ENCODE measurements at places on chromosomes 5 and 9.

DNA sequence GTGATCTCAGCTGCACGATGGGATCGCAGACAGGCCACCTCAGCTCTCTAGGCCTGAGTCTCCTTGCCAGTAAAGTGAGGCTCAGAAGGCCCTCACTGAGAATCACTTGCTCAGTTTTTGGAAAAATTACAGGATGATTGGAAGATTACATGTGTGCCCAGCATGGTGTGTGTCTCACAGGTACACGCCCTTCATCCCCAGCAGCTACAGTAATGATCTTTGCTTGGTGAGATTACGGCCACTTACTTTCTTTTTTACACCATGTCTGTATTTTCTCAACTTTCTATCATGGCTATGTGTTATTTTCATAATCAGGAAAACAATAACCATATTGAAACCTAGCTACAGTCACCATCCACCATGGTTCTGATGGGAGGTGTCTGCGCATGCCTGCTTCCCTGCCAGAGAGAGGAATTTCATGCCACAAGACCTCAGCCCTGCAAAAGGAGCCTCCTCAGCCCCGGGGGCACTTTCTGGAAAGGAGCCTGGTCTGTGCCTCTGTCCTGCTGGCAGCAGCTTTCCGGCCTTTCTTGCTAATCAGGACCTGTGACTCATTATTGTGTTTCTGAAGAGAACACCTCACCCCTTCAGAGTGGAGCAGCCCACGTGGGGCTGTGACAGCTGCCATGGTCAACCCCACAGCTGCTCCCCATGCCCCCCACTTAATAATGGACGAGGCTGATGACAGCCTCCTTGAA is 64.2 kb upstream of the OLFM1 start:
- no peak for DNase-seq

- DNase-seq = peak; percentile 9
Measured at GRCh38 chr5:37723162-37723961, 116.5 kb downstream of the GDNF start.

DNA sequence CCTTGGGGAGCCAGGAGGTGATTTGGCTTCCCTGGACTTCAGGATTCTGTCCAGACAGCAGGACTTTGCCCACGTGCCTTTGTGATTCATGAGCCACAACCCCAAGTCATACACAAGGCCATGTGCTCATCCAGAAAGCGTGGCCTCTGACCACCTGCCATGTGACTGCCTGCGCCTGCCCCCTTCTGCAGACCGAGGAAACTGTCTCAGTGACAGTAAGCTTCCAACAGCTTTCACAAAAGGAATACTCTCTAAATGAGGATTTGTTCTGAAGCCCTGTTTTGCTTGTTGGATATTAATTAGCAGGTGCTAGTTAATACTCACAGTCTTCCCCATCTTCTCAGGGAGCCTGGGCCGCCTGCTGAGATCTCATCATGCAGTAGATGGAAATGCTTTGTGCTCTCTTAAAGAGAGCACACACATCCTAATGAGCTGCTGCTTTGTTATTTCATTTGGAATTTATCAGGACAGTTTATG is 36.9 kb upstream of the ANGPTL2 start:
- peak; percentile 77 for DNase-seq

DNA sequence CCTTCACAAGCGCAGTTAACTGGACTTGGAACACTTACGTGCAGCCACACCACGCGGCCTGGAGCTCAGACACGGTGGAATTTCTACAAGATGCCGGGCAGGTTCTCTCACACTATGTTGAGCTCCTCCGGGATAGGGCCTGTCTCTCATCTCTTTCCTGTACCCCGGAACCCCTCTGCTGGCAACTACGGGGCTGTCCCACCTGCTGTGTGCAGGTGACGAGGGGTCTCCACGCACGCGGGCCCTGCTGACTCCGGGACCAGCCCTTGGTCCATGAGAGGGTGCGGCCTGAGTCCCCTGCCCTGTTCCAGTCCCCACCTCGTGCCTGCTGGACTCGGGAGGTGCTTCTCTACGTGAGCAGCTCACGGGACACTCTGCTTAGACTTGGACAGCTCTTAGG is 40.1 kb downstream of the SLC6A3 start:
- DNase-seq = no peak

DNA sequence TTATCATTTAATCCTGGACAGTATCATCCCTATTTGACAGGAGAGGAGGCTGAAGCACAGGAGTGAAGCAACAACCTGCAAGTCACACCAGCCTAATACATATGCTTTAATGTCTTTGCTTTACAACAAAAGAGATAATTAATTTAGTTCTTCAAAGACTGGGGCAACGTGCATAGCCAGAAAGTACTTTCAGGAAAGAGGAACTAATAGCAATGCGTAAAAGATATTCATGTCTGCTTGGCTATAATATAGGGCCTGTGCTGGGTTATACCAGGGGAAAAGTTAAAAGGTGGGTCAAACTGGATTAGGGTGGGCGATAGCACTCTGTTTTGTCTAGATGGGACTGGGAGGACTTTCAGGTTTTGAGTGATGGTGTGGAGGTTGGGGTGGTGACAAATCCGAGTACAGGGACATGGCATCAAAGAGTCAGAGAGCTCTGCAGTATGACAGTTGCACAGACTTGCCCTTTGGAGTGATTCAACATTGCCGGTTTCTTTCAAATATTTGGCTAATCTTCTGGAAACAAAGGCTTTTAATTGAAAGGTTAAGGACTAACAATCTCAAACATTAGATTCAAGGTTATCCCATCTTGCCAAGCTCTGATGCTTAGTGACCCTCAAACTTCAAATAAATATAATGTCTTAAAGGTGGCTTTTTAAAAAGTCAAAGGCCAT is 11.9 kb downstream of the DAB2 start:
- DNase-seq = no peak

GRCh38 chr5:102583276-102584124 is 84.7 kb upstream of the SLCO6A1 start:
- peak; percentile 14 for DNase-seq

- DNase-seq = no peak
Measured at GRCh38 chr5:56095579-56096102, 100.9 kb upstream of the IL6ST start.

- peak; percentile 6 for DNase-seq
Measured at GRCh38 chr5:81856948-81857928, 106.3 kb upstream of the SSBP2 start.

DNA sequence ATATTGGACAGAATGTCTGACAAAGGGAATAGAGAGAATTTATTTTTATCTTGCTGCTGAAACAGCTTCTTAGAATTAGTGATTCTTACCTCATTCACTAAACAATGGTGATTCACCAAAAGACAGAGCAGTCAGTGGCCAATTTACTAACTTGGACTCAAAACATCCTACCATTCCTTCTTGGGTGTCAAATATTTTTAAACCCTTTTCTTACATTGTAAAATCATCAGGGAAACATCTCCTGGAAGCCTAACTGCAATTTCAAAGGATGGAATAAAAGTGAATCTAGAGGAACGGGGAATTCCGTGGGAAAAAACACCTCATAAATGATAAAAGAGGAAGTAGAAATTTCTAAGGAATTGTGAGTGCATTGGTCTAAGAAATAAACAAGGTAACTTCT is 97.7 kb downstream of the LHFPL2 start:
- DNase-seq = no peak

GRCh38 chr5:160545832-160546231 is 124.2 kb downstream of the PTTG1 start:
- no peak for DNase-seq

DNA sequence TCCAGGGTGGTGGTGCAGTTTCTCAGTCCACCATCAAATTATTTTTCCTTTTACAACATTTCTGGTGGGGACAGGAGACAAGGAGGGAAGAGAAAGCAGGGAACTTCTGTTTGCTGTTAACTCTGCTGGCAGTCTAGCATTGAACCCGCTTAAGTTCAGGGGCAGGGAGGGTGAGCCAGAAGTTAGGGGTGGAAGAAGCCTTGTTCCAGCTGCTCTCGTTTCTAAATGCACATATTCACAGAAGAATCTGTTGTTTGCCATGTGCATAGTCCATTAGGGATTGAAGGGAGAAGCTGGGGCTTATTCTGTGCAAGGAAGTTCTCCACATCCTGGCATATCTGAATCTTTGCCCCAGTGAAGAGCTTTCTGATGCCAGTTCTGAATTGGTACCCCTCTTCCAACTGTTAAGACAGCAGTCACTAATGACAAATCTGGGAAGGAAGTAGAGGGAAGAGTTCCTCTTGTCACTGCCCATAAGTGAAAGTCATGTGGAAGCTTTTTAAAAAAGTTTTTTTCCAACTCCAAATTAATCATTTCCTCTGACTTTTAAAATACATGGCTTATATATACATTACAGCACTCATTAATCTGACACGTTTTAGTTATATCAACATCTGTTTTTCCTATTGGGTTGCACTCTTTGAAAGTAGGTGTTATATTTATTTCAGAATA is 32.6 kb upstream of the ACOT12 start:
- DNase-seq = no peak

DNA sequence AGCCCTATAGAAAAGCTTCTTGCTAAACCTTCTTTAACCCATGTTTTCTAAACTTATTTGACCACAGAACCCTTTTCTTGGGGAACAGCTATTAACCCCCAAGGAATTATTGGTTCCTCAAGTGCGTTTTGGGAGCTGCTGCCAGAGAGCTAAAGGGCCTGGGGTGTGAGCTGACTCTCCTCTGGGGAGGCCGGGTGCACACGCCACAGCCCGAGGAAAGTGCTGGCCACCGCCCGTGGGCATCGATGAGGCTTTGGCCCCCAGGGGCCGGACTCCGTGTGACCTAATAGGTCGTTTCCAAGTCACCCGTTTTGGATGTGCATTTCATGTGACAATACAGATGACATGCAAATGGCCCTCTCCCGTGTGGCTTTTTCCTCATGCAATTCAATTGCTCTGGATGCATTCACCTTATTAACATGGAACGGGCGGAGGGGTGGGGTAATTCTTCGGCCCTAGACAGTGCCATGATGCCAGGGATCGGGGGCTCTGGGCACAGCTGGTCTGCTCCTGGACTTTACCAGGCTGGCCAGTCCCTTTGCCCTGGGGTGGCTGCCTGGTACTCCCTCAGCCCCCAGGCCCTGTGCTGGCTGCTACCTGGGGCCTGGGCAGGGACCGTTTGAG is 19.5 kb downstream of the PLPP7 start:
- no peak for DNase-seq

DNA sequence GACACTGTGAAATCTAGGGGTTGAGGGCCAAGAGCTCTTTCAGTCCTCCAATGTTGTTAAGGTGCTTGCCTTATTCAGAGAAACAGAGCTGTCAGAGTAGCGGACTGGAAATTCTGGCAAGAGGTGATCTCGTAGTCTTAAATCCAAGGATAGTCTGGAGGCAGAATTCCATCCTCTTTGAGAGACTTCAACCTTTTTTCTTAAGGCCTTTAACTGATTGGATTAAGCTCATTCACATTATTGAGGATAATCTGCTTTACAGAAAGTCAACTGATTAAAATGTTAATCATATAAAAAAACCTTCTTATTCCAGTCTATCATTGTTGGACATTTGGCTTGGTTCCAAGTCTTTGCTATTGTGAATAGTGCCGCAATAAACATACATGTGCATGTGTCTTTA is 243.1 kb upstream of the COX7C start:
- no peak for DNase-seq

DNA sequence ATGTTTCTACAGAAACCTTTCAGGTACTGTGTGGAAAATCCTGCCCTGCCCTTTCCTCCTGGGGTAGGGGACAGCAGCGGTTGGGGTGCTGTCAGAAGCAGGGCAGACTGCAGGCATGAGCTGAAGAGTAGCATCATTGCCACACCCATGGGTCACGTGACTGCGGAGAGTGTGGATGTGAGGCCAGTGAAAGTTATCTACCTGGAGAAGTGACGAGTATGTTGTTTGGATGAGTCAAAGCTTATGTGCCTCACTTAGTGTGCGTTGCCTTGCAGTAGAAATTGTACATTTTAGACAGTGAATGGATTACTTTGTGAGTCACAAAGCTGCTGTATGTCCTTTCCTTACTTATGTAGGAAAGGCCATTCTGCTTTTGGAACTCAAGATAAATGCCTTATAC is 21.7 kb upstream of the ACTBL2 start:
- no peak for DNase-seq

DNA sequence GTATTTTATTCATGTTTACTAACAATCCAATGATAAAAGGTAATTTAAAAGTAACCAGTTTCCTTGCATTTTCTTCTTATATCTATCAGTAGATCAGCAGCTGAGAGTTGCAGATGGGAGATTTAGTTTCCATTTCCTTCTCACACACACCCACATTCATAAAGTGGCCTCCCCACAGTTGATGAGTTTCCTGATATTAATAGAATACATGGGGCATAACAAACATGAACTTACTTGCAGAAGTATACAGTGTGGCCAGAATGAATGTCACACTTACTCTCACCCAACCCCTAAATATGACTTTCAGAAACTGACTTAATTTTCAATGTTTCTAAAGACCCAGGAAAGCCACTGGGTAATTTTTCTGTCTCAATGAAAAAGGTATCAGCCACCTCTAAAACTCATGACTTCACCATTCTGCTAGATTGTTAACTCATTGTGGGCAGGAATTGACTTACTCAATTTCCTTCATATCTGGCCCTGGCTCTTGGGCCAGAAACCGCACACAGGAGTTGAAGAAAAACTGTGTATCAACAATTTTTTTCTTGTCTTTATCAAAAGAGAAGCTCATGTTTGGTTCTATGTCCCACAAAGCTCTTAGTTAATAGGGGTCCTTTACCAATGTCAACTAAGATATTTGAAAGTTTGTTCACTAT is 63.5 kb upstream of the OSMR start:
- no peak for DNase-seq

GRCh38 chr5:89351975-89352374 is 469.0 kb upstream of the MEF2C start:
- DNase-seq = no peak

DNA sequence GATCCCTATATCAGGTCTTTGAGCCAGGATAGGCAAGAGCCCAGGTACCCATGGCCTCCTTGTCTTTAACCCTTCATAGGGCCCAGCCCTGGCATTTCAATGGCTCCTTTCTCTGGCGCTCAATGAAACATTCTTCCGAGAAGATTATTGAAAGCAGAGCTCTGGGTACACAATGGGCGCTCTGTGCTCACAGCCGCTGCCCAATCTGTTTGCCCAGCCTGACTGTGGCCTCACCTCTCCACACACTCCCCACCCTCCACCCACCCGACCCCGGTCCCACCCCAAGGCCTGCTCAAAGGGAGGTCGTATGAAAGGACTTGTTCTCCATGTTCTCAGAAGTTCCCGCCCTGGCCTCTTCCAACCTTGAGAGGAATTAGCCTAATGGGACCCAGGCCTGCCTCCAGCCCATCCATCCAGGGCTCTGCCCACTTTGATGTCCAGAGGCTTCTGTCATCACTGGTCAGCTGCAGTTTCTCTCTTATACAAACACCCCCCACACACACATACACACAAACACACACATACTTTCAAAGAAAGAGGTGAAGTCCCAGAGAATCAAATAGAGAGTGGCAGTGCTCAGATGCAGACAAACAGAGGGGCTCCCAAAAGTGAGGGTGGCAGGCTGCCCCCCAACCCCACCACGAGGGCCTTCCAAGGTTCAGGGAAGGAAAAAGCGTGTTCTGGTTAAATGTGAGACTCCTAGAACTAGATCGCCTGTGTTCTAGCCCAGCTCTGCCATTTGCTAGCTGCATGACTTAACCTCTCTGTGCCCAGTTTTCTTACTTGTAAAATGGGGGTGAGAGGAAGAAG is 5.1 kb upstream of the ARSI start:
- DNase-seq = no peak
